ENCODE measurements at places on chromosomes 3 and 15.

GRCh38 chr3:154862265-154862664, 217.9 kb upstream of the MME start:
- no peak for DNase-seq

GRCh38 chr3:71547249-71548198, 36.0 kb downstream of the FOXP1 start:
- no peak for DNase-seq

GRCh38 chr3:110788794-110789193, 282.8 kb upstream of the NECTIN3 start:
- DNase-seq = no peak

GRCh38 chr15:58438956-58439355, 7.2 kb downstream of the LIPC start:
- DNase-seq = no peak

- DNase-seq = no peak
Measured at GRCh38 chr3:78792212-78792611, 975.6 kb downstream of the ROBO1 start.

GRCh38 chr15:93716615-93717231, 514.6 kb upstream of the MCTP2 start:
- no peak for DNase-seq

DNA sequence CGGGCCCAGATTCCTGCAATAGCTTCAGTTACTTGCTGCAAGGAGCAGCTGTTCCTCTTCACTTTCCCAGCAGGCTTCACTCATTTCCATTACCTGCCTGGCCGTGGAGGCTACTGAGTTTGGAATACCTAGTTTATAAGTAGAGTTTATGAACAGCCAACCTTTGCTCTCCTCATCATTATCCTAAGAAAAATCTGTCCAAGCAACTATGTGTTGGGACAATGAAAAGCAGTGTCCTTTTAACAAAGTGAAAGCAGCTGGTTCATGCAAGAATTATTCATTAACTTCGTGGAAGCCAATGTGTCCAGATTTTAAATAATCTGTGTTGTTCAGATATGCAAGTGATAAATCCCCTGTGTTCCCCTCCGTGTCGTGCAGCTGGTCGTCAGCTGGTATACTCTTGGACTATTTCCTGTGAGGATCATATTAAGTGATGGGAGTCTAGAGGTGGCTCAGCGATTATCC, 39.3 kb upstream of the SSR3 start:
- no peak for DNase-seq

DNA sequence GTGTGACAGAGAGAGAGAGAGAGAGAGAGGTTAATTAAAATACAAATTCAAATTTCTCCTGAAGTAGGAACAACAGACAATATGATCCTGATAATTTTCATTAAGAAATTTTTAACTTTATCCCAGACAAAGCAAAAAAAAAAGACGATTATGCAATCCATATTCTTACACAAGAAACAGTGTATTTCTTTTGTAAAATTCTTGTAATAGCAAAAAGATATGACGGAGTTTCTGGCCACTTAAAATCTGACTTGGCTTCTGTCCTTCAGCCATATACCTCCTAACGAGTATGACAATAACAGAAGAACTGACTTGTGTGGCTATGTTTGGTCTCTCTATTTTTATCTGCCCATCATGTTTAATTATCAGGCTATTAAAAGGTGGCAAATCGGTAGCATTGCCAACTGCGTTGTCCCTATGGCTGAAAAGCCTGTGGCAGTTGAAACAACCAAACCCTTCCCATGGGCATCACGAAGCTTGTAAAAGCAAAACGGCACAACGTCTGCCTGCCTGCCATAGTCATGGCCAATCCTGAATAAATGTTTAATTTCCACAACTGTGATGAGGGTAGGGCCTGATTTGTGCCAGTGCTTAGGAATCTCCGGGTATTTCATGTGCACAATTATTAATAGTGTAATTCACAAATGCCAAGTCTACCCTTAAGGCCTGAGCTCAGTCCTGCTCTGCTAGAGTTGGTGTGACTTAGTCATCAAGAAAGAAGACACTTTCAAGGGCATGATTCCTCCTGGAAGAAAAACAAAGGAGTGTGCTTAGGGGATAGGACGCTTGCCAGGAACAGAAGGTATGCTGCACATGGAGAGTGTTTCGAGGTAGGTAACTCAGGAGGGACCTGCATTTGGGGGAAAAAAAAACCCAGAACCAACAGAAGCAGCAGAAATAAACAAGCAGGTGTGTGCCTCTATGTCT, 1090.2 kb downstream of the FHIT start:
- no peak for DNase-seq

- DNase-seq = no peak
Measured at GRCh38 chr15:91132079-91132478, 32.0 kb downstream of the SV2B start.

DNA sequence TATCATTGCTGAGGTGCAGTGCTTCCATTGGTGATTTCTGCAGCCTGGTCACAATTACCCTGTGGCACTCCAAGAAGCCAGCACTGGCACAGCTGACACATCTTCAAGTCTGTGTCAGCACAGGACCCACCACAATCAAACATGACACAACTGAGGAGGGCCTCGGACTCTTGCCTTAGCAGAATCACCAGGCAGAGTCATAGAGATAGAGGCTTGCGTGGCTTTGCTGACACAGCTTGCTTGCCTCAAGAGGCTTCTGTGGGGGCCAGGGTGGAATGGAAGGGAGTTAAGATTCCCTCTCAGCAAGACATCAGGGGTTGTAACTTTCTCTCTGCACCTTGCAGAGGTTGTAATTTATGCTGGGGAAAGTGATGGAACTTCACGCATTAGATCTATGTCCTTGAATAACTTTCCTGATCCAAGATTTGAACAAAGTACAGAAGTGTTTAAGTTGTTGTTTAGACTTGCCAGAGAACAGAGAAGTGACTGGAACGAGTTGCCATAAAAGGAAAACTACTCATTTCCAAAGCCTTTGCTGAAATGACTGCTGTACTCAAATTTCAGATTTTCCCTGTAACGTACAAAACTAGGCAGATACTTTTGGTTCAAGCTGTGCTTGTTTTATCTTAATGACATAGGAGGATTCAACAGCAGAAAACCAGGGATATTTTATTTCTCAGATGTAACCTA, 170.7 kb downstream of the DIPK2A start:
- no peak for DNase-seq

GRCh38 chr3:33171580-33171979, 47.0 kb downstream of the SUSD5 start:
- DNase-seq = no peak

DNA sequence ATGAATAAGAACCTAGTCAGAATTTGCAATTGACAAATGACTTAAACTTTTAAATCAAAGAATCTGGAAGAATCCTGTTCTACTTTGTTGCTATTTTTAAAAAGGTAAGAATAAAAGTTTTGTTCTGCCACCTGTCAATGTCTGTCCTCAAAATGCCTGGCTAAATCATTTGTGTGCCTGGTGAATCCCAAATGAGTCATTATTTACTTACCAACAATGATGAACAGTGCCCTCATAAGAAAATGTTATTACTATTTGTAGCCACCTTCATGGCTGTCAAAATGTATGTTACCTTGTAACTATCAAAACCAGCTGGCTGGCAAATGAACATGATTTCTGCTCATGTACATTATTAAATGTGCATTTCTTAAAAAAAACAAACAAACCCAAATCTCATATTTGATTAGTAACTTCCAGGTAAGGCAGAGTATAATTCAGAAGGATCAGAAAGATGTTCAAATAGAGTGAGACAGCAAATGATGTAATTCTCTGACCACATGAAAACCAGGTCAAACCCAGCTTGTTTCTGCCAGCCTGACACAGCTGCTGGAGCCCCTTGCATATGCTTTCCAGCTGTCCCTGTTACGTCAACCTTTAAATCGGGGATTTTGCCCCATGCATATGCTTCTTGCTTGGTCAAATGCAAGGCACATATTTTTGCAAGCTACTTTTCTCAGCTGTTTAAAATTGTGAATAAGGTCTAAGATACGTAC, 137.9 kb downstream of the SSR3 start:
- DNase-seq = no peak

DNA sequence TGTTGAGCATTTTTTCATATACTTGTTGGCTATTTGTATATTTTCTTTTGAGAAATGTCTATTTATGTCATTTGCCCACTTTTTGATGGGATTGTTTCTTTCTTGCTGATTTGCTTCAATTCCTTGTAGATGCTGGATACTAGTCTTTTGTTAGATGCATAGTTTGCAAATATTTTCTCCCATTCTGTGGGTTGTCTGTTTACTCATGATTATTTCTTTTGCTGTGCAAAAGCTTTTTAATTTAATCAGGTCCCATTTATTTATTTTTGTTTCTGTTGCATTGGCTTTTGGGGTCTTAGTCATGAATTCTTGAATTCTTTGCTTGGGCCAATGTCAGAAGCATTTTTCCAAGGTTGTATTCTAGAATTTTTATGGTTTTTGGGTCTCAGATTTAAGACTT, 251.7 kb downstream of the WNT5A start:
- no peak for DNase-seq

DNA sequence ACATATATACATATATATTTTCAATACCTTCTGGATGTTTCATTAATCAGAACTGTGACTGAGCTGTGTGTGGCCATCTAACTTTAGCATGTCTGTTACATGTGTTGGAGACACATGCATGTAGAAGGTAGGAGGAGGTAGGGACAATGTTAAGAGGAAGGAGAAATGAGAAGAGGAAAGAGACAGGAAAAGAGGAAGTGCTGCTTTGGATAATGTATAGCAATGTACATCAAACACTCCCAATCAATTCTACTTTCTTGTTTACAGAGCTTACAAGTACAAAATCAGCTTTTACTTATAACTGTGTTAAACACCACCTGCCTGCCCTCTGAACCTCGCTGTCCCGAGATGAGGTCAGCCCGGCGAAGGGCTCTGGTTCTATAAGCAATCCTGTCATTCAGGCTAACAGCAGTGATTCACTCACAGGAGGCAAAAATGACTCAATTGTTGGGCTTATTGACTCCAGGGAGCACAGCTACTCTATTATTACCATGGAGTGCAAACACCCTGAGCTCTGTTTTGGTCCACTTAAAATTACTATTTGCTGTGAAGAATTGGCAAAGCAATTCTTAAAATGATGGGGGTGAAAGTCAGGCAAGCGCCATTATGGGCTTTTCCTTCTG, 188.9 kb downstream of the MEIS2 start:
- no peak for DNase-seq

DNA sequence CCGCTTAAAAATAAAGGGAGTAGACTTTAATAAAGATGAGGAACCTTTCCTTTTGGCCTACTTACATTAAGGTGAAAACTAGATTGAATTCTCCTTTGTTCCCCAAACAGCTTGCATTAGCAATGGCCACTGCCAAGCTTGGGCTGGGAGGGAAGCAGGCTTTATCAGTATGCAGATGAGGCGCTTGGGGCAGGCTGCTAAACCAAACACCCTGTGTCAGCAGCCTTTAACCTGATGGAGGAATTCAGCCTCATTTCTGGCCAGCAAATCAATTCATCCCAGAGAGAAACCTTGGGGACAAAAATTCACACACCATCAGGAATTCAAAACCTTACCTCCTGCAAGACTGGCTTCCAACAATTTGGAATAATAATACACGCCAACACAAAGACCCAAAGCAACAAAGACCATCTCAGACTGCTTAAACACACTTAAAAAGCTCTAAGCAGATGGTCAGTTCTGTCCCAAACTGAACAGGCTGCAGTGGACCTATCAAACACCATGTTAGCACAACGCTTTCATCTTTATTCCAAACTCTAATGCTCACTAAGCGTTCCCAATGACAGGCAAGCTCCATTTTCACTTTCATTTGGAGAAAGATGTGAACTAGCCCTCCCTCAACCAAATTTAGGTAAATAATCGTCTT, 255.1 kb upstream of the CMC1 start:
- DNase-seq = no peak

GRCh38 chr3:188889054-188889491, 282.7 kb upstream of the TPRG1 start:
- no peak for DNase-seq

- peak; percentile 29 for DNase-seq
Measured at GRCh38 chr15:57540736-57541135, 51.0 kb upstream of the MYZAP start.

GRCh38 chr3:124235446-124235845, 243.5 kb upstream of the ROPN1 start:
- no peak for DNase-seq

DNA sequence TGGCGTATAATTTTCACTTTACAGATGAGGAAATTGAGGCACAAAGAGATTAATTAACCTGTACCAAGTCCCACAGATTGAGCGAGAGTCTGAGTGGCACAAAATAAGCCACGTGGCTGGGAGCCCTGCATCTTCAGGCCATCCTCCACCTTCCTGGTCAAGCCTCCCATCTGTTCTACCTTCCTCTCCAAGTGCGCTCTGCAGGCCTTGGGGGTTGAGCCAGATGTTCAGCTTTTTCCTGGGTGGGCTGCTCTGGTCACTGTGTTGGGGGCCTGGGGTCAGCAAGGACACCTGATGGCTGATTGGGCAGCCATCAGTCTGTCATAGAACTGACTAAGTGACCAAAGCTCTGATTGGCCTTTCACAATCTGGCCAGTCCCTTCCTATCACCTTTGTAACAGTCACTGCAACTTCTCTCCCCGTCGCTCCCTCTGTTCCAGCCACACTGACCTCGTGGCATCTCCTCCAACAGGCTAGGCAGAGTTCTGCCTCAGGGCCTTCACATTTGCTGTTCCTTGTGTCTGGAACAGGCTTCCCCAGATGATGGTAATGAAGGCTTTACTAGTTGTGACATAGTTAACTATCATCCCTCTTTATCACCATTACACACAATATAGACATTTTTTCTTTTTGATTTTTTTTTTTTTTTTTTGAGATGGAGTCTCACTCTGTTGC, 46.8 kb downstream of the SCN5A start:
- DNase-seq = no peak

GRCh38 chr3:166243511-166243910, 406.3 kb upstream of the BCHE start:
- no peak for DNase-seq

GRCh38 chr3:123099331-123100192, 32.7 kb downstream of the PDIA5 start:
- DNase-seq = no peak

DNA sequence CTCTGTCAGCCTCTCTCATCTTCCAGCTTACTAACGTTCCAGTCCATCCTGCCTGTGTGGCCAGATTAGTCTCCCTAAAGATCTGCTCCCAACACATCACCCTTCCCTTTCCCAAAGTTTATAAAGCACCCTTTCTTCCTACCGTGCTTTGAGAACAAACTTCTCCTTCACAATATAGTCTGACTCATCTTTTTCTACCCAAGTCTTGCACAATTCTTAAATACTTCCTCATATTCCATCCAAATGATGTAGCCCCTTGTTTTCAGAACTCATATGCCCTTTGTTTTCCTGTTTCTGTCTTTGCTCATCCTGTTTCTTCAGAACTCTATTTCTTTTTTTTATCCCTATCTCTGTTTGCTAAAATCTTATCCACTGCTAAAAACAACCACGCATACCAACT, 326.8 kb downstream of the MFSD1 start:
- no peak for DNase-seq

- DNase-seq = no peak
Measured at GRCh38 chr3:146502887-146503460, 33.6 kb upstream of the PLSCR2 start.

DNA sequence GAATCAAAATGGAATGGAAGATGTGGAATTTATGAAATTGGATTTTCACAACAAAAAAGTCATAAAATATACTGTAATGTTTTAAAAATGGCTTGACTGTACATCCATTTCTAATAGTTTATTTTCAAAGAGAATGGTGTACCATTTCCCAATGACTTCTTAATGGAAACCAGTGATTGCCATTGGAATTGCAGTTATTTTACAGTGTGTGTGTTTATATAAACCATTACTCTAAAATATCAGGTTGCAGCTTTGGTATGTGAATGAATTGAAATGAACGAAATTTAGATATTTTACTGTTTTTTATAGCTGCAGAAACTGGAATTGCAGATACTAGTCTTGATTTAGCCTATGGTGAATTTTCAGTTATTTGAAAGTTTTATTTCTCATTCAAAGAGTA, 165.6 kb downstream of the UBE2E2 start:
- no peak for DNase-seq

All from GM18507 (cell line).